ENCODE measurements at places on chromosomes 12 and 14.

DNA sequence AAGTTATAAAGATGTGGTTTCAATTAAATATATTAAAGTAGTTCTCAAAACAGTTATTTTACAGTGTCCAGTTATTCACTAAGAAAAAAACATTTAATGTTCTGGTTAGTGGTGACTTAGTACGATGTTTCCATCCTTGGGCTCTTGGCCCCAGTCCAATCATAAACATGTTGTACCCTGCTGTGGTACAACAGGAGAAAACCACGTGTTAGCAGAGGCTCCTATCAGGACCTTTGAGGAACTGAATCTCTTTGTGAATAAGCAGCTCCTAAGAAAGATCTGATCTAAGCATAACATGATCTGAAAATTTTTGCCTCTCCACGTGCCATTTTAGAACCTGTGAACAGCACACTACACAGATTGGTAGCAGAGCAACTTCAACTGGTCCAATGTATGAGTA, 234.0 kb downstream of the SYT1 start:
- no peak for DNase-seq

- DNase-seq: no peak
Measured at GRCh38 chr12:120962532-120963020, 15.8 kb upstream of the HNF1A start.

GRCh38 chr12:49549735-49550692, 11.2 kb downstream of the KCNH3 start:
- DNase-seq: no peak

GRCh38 chr12:96271469-96272199, 77.5 kb downstream of the ELK3 start:
- no peak for DNase-seq

- DNase-seq: peak; percentile 83
Measured at GRCh38 chr12:13000616-13000924, 505 bp upstream of the HEBP1 start.

DNA sequence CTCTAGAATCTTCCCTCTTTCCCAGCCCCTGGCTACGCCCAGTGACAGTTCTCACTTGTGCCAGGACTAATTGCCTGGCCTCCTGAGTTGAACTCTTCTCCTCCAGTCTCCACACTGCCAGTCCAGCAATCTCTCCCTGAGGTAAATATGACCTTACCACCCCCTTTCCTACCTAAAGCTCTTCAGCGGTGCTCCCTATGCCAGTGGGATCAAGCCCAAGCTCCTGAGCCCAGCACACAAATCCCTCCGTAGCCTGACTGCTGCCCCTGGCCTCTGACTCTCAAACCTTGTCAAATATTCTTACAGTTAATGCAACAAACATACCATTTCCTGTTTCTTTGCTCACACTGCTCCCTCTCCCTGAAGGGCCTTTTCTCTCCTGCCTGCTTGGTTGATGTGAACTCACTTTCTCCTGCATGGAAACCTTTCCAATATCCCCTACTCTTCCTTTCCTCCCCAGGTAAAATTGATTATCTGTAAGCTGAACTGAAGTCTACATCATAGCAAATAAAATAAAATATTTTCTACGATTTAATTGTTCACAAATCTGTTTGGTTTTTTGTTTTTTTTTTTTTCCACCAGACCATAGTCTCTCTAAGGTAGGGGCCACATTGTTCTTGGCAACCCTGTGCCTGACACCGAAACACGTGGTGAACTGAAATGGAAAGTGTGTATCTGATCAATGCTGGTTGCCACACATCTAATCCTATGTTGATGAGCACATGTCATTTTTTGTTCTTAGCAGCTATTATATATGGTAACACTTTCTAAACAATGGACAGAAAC, 147.5 kb downstream of the SLC38A6 start:
- DNase-seq: no peak

DNA sequence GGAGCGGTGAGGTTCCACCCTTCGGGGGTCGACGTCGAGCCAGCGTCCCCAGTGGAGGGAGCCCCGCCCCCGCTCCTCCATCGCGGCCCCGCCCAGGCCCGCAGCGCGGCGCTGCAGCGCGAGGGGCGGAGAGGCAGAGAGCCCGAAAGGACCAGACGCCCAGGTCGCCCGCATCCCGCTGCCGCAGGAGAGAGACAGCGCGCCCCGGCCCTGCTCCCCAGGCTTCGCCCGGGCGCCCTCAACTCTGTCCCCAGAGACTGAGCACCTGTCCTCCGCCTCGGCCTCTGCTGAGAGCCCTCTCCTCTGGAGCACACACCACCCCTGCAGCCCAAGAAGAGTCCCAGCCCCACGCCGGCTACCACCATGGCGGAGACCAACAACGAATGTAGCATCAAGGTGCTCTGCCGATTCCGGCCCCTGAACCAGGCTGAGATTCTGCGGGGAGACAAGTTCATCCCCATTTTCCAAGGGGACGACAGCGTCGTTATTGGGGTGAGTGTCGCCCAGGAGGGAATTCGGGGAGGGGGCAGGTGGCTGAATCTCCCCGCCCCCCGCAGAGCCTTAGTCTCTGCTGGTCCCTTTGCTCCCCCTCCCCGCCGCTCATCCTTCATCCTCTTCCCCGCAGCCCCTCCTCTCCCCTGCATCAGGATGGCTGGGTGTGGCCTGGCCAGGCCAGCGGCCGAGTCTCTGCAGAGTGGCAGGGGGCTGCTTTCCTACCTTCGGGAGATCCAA, at the start of gene KIF5A:
Gene KIF5A, plus strand, starts transcription at position 136 of the 732 bp plus-strand sequence. Its CDS starts 228 bp downstream, at position 364.
- peak; percentile 42 for DNase-seq

DNA sequence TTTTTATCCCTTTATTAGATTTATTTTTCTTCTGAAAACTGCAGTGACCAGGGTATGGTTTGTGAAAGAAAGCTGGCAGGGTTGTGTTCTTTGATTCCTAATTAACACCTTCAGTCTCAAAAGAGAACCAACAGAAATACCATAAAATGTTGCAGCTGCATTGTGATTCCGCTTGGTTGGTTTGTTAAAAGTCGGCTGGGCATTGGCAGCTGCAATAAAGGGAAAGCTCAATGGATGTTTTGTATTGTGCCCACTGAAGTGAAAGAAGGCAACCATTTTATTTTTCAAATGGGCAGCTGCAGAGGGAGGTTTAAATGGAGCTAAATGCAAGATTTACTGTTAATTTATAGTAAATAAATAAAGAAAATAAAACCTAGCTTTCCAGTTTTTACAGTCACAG, 16.7 kb downstream of the LGR5 start:
- no peak for DNase-seq

DNA sequence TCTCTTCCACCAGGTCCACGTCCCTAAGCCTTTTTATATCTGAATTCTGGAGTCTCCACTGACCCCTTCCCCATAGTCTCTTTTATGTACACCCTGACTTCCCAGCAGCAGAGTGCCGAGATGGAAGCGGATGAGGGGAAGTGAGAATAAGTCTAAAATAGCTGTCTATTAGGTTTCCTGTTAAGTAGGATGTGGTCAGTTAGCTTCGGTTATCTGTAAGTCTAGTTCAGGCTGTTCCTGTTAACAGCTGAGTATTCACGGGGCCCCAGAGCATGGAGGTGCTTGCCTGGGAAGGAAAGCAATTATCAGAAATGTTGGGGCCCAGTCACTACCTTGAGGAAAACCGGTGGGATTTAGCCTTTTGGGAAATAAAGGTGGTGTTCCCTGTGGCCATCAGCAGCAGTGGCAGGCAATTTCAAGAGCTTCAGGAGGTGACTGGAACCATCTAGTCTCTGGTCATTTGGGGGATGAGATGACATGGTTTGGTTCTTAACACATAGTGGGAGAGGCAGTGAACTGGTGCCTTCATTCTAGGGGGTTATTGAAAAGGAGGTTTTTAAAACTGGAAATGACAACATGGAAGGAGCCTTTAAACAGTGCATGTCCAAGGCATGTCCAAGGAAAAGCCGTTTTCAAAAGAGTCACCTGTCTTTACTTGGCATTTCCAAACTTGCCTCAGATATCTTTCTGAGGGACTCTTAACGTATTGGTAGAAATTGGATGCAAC, 21.8 kb downstream of the CHST11 start:
- DNase-seq: no peak

GRCh38 chr14:89615421-89615820, 198.4 kb upstream of the FOXN3 start:
- no peak for DNase-seq

DNA sequence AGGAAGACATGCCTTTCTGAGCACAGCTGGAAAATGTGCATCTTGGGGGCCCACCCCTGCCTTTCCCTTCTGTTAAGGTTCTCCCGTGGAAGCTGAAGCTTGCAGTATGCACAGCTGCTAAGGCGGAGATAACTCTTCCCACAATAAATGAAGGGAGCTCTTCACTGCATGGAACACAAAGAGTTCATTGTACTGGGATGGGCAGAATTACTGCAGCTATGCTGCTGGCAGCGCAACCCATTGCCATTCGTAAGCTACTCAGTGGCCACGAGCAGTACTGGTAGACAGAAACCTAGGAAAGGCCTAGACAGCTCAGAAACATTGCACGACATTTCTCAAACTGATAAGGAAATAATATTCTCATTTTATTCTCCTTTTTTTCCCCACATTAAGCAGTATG, 310.2 kb downstream of the MDGA2 start:
- DNase-seq: no peak

DNA sequence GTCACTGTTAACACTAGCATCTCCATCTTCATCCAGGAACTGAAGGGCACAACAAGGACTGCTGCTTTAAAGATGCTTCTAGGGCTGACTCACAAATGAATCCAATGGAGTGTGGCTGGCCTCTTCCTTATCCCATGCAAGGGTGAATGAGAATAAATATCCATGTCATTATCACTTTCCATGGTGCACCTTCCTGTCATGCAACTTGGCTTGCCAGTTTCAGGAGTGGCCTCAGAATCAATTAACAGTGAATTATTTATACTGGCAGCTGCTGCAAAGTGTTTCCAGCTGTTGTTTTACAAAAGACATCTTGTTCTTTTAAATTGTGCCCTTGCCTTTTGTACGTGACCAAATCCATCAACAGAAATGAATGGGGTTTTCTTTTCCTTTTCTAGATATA, 499.3 kb upstream of the TMEM132C start:
- DNase-seq: no peak

DNA sequence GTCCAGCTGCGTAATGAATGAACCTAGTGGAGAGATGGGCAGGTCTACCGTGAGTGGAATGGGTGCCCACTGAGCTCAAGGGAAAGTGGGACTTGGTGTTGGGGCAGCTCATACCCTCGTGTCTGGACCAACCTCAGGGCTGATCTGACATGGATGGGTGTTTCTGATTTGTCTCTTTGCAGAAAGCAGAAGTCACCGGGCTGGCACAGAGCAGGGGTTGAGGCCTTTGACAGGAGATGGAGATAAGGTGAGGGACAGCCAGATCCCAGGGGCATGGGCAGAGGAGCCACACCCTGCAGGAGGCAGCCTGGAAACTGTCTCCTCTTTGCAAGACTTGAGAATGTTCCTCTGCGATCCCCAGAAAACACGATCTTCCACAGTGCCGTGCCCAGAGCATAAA, 20.9 kb upstream of the PPP1CC start:
- DNase-seq: no peak

- DNase-seq: no peak
Measured at GRCh38 chr12:55666508-55666907, 29.8 kb downstream of the OR10P1 start.

- DNase-seq: peak; percentile 28
Measured at GRCh38 chr14:72515779-72516770, 377.8 kb downstream of the DPF3 start.

GRCh38 chr12:68998041-68998440, 65.1 kb upstream of the CPM start:
- DNase-seq: no peak

DNA sequence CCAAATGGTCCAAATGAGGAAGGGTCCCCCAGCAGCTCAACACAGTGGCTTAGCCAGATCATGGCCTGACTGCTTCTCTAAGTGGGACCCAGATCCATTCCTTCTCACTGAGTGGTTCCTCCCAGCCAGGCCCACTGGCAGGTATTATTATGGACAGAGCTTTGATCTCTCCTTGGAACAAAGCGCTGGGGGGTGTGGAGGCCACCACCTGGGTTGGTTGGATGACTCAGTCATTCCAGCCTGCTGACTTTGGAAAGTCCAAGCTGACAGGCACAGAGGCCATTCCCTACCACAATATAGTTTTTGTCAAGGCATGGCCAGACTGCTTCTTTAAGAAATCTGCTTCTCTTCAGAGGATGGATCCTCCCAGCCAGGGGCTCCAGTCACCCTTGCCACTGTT, 341.1 kb downstream of the BTG1 start:
- DNase-seq: peak; percentile 7

GRCh38 chr12:79415746-79416435, 274.9 kb downstream of the PAWR start:
- DNase-seq: peak; percentile 30

DNA sequence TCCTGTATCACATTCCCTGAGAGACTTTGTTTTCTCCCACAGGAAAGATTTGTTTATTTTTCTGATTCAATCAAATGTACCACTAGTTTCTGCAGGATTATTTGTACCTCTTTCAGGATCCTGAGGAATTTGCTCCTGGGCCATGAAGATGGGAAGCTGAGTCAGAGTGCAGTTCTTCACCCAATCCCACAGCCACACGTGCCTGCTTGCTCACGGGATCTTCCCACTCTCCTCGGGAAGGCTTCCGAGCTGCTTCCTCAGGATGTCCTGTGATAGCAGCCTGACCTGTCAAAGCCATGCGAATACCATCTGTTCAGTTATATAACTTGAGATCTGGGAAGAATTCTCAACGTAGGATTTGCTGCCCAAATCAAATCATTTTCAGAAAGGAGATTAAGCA, 41.8 kb upstream of the HIF1A start:
- DNase-seq: no peak

GRCh38 chr12:1594006-1594260, 448 bp downstream of the FBXL14 start:
- no peak for DNase-seq

DNA sequence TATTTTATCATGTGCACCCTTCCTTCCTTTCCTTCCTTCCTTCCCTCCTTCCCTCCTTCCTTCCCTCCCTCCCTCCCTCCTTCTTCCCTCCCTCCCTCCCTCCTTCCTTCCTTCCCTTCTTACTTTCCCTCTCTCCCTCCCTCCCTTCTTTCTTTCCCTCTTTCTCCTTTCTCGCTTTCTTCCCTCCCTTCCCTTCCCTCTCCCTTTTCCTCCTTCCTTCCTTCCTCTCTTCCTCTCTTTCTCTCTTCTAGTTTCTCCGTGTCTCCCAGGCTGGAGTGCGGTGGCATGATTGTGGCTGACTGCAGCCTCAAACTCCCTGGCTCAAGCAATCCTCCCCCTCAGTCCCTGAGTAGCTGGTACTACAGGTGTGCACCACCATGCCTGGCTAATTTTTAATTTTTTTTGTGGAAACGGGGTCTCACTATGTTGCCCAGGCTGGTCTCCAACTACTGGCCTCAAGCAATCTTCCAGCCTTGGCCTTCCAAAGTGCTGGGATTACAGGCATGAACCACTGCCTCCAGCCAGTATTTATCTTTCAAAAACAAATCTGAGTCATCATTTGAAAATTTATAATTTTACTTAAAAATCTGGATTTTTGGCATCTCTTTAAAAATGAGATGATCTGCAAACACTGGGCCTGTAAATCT, 7.8 kb downstream of the C1RL start:
- no peak for DNase-seq

- DNase-seq: no peak
Measured at GRCh38 chr12:450438-450837, 9.3 kb upstream of the B4GALNT3 start.

Measured in ELF-1 (cell line).